ENCODE measurements at places on chromosomes 11 and 22.
A peak's percentile ranks its signal among the peaks of the same experiment; 100 is the strongest.

DNA sequence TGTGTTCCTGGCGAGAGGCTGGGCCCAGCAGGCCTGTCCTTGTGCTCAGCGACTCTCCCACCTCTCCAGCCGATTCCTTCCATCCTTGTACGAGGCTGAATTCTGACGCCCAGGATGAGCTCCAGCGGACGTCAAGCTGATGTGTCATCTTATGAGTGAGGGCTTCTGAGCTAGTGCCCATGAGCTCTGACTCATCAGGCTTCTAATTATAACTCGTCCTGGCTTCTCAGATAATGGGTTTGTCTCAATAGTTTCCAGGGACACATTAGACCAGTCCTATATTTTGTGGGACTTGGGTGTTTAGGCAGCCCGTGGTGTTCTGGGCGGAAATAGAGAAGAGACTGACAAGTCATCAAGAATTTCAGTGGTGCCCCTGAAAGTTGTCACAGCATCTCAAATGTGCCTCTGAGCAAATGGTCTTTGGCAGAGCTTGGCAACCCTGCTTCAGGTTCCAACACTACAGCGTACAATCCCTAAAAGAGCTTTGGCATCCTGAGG, 108.2 kb upstream of the CD44 start:
- no peak for DNase-seq

DNA sequence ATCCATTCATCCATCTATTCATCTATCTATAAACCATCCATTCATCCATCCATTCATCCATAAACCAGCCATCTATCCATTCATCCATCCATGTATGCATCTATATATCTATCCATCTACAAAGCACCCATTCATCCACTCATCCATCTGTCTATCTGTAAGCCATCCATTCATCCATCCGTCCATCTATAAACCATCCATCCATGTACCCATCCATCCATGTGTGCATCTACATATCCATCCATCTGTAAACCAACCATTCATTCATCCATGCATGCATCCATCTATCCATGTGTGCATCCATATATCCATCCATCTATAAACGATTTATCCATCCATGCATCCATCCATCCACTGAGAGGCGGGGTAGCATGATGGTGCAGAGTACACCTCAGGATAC, 58.4 kb downstream of the MPPED1 start:
- no peak for DNase-seq

DNA sequence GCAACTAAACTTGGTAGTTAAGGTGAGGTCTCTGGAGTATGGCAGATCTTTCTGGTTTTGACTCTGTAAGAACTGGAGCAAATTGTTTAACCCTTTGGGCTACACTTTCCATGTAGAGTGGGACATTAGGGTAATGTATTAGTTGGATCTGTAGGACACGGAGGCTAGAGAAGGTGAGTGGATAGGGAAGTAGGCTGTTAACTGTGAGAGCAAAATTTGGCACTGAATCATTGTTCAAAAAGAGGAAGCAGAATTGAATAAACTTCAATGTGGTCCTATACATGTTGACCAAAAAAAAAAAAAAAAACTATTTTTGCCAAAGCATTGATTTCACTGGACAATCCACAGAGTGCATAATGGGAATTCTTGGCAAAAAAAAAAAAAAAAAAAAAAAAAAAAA, 370.2 kb upstream of the CHORDC1 start:
- DNase-seq: no peak

GRCh38 chr11:60680455-60681119, 18.8 kb upstream of the MS4A8 start:
- no peak for DNase-seq

DNA sequence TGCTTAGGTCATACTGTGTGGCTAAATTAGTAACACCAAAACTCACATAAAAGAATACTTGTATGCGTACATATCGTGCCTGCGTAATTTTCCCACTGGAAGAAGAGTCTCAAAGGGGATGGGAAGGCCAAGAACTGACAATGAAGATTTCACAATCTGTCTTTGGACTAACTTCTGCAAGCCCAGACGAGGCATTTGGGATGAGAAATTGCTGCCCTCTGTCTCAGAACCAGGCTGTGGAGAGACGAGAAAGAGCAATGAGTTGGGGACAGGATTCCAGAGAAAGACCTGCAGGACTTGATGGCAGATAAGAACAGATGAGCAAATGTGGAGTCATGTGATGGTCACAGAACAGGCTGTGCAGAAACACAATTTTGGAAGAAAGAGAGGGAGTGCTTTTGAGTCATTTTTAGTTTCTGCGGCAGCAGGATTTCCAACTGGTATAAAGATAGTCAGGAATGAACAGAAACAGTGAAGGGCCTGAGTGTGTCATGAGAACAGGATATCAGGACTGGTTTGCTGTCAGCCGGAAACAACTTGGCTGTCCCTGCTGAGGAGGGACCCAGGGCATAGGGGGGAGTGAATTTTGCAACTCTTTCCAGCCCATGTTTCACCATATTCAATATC, 82.7 kb upstream of the CTSC start:
- DNase-seq: no peak

- DNase-seq: peak; percentile 46
Measured at GRCh38 chr22:35430897-35431322, 31.0 kb downstream of the MCM5 start.

- no peak for DNase-seq
Measured at GRCh38 chr22:49534386-49534785, 293.3 kb downstream of the BRD1 start.

DNA sequence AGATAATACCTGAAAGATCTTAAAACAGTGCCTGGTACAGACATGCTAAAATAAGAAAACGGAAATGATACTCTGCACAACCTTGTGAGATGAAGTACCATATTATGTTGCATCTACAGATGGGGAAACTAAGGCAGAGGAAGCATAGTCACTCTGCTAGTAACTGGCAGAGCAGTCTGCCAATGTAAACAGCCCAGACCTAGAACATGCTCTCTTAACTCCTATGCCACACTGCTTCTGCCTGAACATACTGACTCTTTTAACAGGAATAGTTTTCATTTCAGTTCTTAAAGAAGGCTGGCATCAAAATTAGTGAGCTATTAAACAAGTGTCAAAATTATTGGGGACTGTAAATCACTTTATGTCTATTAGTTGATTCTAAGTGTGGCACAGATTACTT, 99.9 kb downstream of the CD44 start:
- no peak for DNase-seq

Data from stimulated activated CD8-positive, alpha-beta memory T cell treated with anti-CD3 and anti-CD28 coated beads, Interleukin-2, amount 100 ng/mL, for 1 hour (primary cell).